HL-60 (cell line): ENCODE measurements at places on chromosomes 12 and 14.

GRCh38 chr12:53973236-53974042 is 513 bp downstream of the HOXC11 start:
- DNase-seq, result no peak

DNA sequence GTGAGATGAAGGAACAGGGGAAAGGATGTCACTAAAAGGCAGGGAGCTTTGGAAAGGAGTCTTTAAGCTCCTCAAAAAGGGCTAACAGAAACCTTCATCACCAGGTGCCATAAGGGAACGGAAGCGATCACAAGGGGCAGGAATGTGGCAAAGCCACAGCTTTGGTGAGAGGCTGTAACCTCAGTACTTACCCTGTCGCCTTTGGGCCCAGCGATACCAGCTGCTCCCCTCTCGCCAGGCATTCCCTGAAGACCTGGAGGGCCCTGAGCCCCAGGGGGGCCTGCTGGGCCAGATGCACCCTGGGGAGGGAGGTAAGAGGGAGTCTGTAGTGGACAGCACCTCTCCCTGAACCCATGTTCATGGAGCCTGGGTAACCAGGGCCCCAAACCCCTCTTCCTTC is 18.9 kb downstream of the TMEM106C start:
- DNase-seq, result no peak

- no peak for DNase-seq
Observed at GRCh38 chr12:102107970-102108369, 11.9 kb downstream of the NUP37 start.

- DNase-seq, result no peak
Observed at GRCh38 chr14:100394886-100395672, 71.9 kb downstream of the SLC25A47 start.

DNA sequence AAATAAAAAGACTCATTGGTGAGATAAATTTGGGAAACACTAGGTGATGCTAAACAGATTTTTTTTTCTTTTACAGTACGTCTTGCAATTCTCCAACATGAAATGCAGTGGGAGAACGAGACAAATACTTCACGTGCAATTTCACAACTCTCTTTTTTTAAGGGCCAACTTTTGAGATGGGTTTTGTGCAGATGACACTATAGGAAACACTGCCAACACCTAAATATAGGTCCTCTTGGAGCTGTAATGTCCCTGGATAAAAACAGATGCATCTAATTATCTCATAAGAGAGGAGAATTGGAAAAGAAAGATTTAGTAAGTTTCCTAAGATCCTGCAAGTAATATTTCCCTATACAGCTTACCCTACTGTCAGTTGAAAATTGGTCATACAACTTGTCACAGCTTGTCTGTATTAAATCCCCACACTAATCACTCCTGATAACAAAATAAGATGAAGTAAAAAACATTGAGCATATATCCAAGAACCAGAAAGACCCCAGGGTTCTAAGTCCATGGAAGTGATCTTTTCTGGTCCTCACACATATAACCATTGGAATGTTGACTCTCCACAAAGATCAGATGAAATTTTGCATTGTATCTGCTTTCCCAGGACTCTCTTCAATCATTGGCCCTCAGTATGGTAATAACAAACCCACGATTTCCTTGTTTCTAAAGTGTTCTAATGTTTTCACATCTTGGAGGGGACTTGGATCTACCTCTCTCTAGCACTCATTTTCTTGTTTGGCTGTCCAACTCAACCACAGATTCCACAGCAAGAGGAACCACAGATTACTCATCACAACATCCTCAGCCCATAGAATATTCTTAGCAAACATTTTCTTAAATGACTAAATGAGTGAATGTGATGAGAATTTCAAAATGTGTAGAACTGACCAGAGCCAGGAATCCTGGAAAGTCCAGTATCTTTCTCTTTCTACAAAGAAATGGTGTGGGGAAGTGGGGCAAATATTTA is 769.4 kb upstream of the USP15 start:
- no peak for DNase-seq

- no peak for DNase-seq
Observed at GRCh38 chr14:19917955-19918518, 2.4 kb upstream of the OR4K5 start.

DNA sequence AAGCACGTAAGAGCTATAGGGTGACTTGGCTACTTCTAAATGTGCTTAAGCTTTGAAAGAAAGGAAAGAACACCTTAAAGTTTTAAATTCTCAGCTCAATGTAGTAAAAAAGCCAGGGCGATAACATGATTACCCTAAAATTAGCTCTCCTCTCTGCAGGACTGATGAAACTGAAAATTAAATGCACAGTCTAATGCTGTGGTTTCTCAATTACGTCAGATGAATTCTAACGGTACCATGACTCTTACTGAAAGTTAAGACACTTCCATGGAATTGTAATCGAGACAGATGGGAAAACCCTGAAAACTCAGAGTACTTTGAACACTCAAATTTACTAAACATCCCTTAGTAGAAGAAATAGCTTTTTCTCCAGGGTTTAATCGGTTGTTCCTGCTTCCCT is 25.9 kb upstream of the PRKD1 start:
- no peak for DNase-seq

DNA sequence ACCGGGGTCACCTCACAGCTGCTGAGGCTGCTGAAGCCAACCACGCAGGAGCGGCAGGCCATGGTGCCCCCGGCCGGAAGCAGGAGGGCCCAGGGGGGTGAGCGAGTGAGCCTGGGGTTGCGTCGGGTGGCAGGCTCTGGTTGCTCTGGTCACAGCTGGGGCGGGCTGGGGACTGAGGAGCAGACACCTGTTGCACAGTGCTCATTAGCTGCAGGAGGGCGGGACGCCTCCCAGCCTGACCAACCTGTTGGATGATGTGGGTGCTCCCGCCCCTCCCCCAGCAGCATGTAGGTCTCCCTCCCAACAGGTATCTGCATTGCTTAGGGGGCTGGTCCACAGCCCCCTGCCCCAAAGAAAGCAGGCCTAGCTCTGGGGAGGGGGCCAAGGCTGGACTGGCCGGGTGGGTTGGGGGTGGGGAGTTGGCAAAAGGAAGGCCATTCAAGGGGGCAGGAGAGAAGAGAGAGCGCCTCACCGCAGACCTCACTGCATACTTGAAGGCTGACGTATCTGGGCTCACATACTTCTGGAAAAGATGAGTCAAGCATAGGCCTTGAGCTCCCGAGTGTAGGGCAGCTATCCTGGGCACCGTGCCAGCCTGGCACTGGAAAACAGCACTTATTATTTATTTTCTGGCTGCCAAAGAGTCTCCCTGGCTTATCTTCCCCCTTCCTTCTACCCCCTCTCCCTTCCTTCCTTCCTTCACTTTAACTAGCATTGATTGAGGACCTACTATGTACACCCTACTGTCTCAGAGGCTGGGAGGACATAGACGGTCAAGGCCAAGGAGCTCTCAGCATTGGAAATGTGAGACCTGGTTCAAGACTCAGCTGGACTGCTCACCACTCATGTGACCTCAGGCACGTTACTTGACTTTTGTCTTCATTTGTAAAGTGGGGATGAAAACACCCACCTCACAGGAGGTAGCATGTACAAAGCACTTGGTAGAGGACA is at the start of gene KRT80:
Gene KRT80, minus strand, starts transcription at position 174 of the 951 bp plus-strand sequence. Its CDS starts 112 bp downstream, at position 62.
- peak; percentile 80 for DNase-seq

DNA sequence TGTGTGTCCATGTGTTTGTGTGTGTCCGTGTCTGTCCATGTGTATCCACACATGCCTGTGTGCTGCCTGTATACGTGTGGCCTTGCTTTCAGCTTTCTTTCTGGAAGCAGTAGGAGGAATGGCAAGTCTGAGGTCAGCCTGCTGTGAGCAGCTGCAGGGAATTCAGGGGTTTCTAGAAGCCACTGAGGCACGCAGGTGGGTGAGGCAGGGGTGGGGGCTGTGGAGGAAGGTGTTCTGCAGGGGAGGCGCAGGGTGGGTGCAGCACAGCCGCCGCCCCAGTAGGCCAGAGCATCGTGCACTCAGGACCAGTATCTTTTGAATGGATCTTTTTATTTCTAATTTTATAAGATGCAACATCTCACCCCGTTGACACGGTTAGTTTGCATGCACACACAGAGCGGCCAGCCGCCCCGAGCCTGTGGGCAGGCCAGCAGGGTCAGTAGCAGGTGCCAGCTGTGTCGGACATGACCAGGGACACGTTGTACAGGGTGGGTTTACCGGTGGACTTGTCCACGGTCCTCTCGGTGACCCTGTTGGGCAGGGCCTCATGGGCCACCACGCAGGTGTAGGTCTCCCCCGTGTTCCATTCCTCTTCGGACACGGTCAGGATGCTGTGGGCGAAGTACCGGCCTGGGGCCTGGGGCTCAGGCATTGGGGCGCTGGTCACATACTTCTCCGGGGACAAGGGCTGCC is 327.7 kb downstream of the TMEM121 start:
- DNase-seq, result no peak

- no peak for DNase-seq
Observed at GRCh38 chr14:33259764-33260163, 321.1 kb downstream of the NPAS3 start.

DNA sequence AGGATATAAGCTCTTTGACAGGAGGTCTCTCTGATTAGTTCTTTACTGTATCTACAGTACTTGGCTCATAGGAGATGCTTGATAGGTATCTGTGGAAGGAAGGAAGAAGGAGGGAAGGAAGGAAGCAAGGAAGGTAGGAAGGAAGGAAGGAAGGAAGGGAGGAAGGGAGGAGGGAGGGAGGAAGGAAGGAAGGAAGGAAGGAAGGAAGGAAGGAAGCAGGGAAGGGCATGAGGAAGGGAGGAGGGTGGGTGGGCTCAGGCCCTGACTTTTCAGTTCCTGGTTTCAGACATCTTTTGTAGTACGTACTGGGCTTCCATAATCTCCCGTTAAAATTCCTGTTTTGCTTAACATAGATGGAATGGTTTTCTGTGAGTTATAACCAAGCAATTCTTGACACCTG is 175.0 kb upstream of the NUDT4 start:
- DNase-seq, result no peak

DNA sequence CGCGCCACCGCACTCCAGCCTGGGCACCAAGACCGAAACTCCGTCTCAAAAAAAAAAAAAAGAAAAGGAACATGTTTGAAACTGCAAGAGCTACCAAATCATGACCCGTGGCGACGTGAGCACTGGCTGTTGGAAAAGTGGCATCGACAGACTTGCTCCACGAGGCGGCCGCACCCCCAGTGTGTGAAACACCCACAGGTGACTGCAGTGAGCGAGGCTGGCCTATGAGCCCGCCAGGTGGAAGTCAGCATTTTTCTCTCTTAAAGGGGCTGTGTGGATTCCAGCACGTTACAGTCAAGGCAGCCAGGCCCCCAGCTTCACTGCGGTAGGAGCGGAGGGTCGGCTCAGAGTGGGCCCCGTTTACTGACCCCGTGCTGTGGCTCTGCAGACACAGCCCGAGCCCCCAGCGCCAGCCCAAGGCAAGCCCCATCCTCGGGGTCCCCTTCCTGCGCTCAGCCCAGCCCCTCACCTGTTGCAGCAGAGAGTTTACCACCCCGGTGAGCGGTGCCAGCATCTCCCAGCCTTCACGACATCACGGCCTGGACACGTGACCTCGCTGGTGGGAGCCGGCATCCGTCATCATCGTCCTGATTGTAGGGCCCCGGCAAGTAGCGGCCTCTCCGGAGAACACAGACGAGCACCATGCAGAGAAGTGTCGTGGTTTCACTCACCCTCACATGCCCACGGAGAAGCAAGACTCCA is 54.3 kb upstream of the FBRSL1 start:
- DNase-seq, result no peak

DNA sequence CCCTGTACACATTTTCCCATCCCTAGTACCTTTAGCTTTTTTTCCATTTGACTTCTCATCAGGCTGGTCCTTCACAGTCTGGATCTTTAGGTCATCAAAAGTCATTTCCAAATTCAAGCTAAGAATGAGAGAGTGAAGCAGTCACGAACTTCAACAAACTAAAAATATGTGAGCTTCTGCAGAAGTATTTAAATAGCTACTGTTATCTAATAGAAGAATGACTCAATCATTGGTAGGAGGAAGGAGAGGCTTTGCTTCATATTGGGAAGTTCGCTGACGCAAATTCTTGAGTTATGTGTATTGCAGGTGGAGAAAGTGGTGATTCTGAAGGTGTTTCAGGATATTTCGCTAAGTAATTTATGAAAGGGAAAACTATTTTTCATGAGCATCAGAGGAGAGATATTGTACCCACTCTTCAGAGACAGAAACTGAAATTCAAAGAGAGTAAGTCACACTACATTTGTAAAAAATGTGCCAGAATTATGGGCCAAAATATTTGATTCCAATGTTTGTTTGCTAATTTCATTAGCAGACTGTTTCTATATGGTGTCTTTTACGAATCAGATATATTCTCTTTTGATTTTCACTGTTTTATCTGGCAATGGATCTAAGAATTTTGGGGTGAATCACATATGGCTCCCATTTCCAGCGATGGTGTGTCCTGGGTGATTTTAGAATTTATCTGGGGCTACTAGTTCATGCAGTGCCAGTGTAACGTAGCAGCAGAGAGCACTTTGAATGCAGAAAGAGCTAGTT is at the start of gene OLR1:
Gene OLR1, minus strand, starts transcription at position 160 of the 756 bp plus-strand sequence. Its CDS starts 55 bp downstream, at position 105.
- peak; percentile 33 for DNase-seq

DNA sequence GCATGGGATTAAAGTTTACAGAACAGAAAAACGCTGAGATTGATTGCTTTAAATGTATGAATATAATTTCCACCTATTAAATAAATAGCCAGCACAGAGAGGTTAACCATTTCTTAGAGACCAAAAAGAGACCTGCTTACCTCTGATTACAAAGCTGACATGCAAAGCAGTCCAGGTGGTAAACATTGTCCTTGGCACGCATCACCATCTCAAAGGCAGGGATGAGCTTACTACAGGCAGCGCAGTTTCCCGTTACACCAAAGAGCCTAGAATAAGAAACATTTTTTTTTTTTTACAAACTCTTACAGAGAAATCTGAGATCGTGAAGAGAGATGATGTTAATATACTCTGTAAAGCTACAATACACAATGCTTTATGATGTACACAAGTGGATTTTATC is 45.7 kb downstream of the LMO3 start:
- DNase-seq, result no peak

DNA sequence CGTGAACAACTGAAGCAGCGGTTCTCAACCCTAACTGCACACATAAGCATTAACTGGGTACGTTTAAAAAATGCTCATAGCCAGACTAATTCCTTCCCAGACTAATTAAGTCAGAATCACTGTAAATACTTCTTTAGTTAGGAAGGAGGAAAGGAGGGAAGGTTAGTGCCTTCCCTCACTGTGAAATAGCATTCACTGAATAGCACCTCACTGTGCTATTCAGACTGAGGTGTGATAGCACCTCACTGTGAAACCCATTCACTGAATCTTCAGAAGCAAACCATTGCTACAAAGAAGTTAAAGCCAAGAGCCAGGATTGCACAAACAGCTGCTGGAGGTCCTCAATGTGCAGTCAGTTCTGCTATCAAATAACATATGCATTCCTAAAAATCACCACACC is 58.8 kb downstream of the RTN1 start:
- DNase-seq, result no peak

DNA sequence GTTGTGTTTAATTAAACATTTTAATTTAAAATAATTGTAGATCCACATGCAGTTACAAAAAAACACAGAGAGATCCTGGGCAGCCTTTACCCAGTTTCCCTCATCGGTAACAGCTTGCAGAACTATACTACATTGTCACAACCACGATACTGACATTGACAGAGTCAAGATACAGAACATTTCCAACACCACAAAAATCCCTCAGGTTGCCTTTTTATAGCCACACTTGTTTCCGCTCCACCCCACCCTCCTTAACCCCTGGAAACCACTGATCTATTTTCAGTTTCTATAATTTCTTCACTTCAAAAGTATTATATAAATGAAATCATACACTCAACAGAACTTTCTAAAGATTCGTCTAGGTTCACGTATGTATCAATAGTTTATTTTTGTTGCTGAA is 458.8 kb upstream of the SOX5 start:
- no peak for DNase-seq

GRCh38 chr12:83389237-83389996 is 702.7 kb downstream of the TMTC2 start:
- peak; percentile 45 for DNase-seq

- DNase-seq, result no peak
Observed at GRCh38 chr12:10896854-10897253, 12.5 kb downstream of the TAS2R13 start.
